T-helper 1 cell treated with Interleukin-12 subunit alpha and Interleukin-12 subunit beta and Interleukin-4 antibody, amounts not matched to agents 30 ng/mL and 1 ng/mL, for 36 hours (primary cell): ENCODE measurements at places on chromosomes 11 and 22. TPM values are rescaled to one million over a fixed set of nuclear protein-coding genes. Genes with fewer than 3 reads are reported as not detected.

DBX1 gene
- not detected in 2 replicates for total RNA-seq

BIRC3 gene
- 205 and 208 TPM in 2 replicates for total RNA-seq

RRP8 gene
- total RNA-seq, result 27.3 and 28.2 TPM in 2 replicates

PARVA gene
- 0.17 and 0.41 TPM in 2 replicates for total RNA-seq

PNPLA5 gene
- total RNA-seq, result not detected in 2 replicates

PEX26 gene
- total RNA-seq, result 39.4 and 39.5 TPM in 2 replicates

TEX54 gene
- total RNA-seq, result not detected in 2 replicates

YAP1 gene
- total RNA-seq, result 0.10 TPM in 1 of 2 replicates, not detected in the other

MIAT gene
- 249 and 268 TPM in 2 replicates for total RNA-seq

HOATZ gene
- not detected in 2 replicates for total RNA-seq

ZDHHC5 gene
- 84.0 and 84.4 TPM in 2 replicates for total RNA-seq

NOX4 gene
- total RNA-seq, result not detected in 2 replicates

TPBGL gene
- total RNA-seq, result 0.17 and 0.20 TPM in 2 replicates

GGT1 gene
- 151 and 164 TPM in 2 replicates for total RNA-seq

MICAL2 gene
- 149 and 167 TPM in 2 replicates for total RNA-seq

TUG1 gene
- 79.4 and 84.6 TPM in 2 replicates for total RNA-seq

DTX4 gene
- total RNA-seq, result 0.12 and 0.15 TPM in 2 replicates

APOL6 gene
- 105 and 106 TPM in 2 replicates for total RNA-seq

PRODH gene
- 0.34 and 0.69 TPM in 2 replicates for total RNA-seq

OR56B4 gene
- total RNA-seq, result not detected in 2 replicates

OR8G1 gene
- total RNA-seq, result not detected in 2 replicates

FOLR2 gene
- total RNA-seq, result not detected in 2 replicates

CDKN1C gene
- total RNA-seq, result 0.29 and 0.46 TPM in 2 replicates

TYR gene
- not detected in 2 replicates for total RNA-seq

HTR3B gene
- total RNA-seq, result not detected in 2 replicates

HORMAD2 gene
- 0.10 TPM in 1 of 2 replicates, not detected in the other for total RNA-seq

RBMXL2 gene
- 0.10 TPM in 1 of 2 replicates, not detected in the other for total RNA-seq

WNT7B gene
- total RNA-seq, result not detected in 2 replicates

KRTAP5-8 gene
- 0.29 TPM in 1 of 2 replicates, not detected in the other for total RNA-seq

HBG2 gene
- total RNA-seq, result not detected in 2 replicates

IRAG1 gene
- not detected in 2 replicates for total RNA-seq

NLRP14 gene
- 0.24 and 0.34 TPM in 2 replicates for total RNA-seq

SLC22A6 gene
- total RNA-seq, result not detected in 2 replicates

HEPHL1 gene
- total RNA-seq, result not detected in 2 replicates

THAP7 gene
- 25.4 and 28.1 TPM in 2 replicates for total RNA-seq

ZBED4 gene
- 19.9 and 20.8 TPM in 2 replicates for total RNA-seq

APOBEC3H gene
- 23.2 and 25.7 TPM in 2 replicates for total RNA-seq

PGM2L1 gene
- 5.1 and 5.3 TPM in 2 replicates for total RNA-seq
